ENCODE measurements at places on chromosomes 12 and 14. TPM values are rescaled to one million over a fixed set of nuclear protein-coding genes. Genes with fewer than 3 reads are reported as not detected.

DNA sequence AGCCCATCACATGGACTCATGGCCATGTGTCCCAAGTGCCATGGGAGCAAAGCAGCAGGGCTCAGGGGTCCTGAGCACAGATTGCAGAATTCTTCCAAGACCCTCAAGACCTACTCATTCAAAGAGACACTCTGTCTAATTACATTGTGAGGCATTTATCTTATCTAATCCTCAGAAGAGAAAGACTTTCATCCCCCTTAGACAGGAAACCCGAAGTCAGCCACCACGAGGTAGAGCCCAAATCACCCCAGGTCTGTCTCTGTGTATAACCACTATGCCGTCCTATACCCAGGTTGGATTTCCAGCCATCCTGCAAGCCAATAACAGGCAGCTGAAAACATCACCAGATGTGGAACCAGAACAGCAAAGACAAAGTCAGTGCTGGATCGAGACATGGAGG is 8.9 kb upstream of the BCL11B start:
- DNase-seq: no peak

GRCh38 chr14:90544566-90544965 is 147.7 kb downstream of the CALM1 start:
- no peak for DNase-seq

GRCh38 chr14:29521526-29522137 is 406.0 kb downstream of the PRKD1 start:
- DNase-seq: no peak

DNA sequence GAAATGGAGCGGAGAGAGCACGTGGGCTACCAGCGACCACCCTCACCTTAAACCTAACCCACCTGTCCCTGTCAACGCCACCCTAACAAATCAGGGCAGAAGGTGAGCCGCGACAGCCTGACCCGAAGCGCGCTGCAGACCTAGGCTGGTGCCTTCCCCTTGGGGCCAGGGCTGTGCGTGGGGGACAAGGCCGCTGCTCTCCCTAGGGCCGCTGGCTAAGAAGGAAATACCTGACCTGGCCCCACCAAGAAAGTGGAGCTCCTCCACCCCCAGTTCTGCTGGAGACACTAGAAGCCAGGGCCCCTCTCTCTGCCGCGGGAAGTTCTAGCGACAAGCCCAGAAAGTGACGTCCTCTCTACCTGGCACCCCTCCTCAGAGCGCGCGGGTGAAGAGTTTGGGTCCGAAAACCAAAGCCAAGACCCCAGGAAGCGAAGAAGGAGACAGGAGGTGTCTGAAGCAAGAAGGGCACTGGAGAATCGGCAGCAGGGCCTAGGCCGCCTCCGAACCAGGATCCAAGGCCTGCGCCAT is 7.5 kb downstream of the SIX1 start:
- DNase-seq: no peak

DNA sequence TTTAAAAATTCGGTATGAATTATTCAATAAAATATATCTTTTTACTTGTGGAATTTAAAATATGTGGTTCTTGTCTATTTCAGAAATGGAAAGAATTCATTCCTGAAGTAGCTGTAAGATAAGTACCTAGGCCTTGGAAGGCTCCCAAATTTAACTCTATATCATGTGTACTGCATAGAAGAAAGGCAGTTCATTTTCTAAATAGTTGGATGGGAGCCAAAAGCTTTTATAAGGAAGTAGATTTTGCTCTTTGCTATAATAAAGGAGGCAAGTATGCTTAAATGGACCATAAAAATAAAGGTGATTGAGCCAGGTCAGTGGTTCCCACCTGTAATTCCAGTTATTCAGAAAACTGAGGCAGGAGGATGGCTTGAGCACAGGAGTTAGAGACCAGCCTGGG is 187.5 kb downstream of the ATXN7L3B start:
- no peak for DNase-seq

DNA sequence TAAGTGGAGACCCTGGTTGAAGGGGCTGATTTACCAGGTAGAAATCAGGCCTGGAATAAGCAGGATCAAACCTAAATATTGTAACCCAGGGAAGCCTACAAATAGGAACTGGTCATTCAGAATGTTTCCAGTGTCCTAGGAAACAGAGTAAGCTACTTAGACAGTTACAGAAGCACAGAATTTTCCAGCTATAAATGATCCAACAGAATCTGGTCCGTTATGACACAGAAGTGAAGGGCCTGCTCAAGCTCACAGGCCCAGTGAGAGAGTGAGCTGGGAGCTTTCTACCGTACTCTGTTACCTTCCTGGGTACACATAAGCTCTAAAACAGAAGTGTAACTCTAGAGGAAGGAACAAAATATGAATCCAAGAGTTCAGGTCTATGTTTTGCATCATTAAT is 119.1 kb downstream of the TTC7B start:
- no peak for DNase-seq

- DNase-seq: no peak
Observed at GRCh38 chr14:88901189-88901588, 76.7 kb downstream of the TTC8 start.

DNA sequence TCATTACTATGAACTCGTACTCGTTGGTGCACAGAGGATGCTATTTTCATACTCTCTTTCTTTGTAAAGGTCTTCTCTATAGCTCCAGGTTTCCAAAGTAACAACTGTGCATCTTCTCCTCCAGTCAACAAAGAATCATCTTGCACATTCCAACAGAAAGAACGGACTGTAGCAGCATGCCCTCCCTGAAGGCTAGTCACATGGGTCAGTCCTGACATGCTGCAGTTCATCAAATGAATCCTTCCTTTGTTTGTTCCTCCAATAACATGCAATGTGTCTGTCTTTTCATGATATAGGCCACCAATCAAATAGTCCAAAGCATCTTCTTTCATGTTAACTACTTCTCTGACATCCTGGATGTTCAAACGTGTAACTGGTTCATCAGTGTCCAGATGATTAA is 42.9 kb downstream of the WDR89 start:
- DNase-seq: no peak

DNA sequence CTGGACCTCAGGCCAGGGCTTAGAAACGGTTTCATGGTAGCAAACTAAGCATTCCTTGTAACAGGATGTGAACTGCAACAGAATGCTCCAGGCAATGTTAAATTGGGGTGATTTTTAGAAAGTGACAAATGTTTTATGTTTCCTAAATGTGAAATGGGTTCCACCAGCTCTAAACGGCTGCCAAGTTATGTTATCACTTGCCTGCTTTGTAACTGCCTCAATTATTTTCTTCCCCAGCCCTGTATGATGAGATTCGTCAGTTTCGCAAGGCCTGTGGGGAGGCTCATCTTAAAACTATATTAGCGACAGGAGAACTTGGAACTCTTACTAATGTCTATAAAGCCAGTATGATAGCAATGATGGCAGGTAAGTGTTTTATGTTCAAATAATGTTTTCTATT is 70.9 kb downstream of the DERA start:
- no peak for DNase-seq

DNA sequence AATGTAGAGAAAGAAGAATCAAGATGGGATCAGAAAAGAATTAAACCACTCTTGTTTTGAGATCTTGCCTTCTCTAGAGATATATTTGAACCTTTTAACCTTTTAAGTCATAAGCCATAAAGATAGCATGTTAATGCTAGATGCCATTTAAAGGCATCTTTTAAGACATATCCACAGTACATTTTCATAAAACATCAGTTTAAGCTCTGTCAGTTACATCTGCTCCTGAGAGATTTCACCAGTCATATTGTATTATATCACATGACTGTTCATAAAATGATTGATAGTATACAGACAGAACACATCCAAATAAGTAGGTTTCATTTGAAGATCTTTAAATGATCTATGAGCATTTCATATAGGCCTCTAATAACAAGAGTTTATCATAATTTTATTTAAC is 1238.5 kb downstream of the SLC16A7 start:
- no peak for DNase-seq

GRCh38 chr14:64349741-64350490 is 38.2 kb upstream of the MTHFD1 start:
- DNase-seq: no peak

- no peak for DNase-seq
Observed at GRCh38 chr12:112538740-112539139, 120.0 kb downstream of the PTPN11 start.

- no peak for DNase-seq
Observed at GRCh38 chr14:21874946-21875345, 201.3 kb upstream of the OR4E1 start.

- no peak for DNase-seq
Observed at GRCh38 chr12:57552306-57552651, 2.4 kb downstream of the KIF5A start.

SMCO3 gene
- total RNA-seq: not detected

RTN1 gene
- total RNA-seq: not detected

ANKS1B gene
- 0.56 TPM for total RNA-seq

ISM2 gene
- total RNA-seq: not detected

TMEM233 gene
- not detected for total RNA-seq

POTEG gene
- not detected for total RNA-seq

ALDH6A1 gene
- total RNA-seq: 2.9 TPM

SLC39A5 gene
- 0.79 TPM for total RNA-seq

Measured in activated T-cell treated with anti-CD3 and anti-CD28 coated beads, Interleukin-2, amount 50 U/mL, for 4 hours (primary cell).